CD4-positive, alpha-beta memory T cell (primary cell): ENCODE measurements at places on chromosomes 6 and 20.
A peak's percentile ranks its signal among the peaks of the same experiment; 100 is the strongest.

DNA sequence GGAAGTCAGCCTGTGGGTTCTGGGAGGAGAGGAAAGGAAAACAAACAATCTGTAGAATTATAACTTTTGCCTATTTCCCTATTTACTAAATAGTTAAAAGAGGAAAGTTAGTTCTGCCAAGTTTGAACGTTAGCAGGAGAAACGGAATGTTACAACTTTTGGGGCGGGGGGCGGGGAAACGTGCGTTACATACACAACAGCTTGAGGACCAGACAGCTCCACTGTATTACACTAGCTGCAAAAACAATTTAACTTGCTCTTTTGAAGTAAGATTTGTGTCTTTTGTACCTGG, 498 bp upstream of the PRDM1 start:
- no peak for DNase-seq

- peak; percentile 52 for DNase-seq
Measured at GRCh38 chr6:144351379-144352127, 66.4 kb downstream of the UTRN start.

- DNase-seq, result no peak
Measured at GRCh38 chr6:5595184-5595583, 333.9 kb downstream of the FARS2 start.

- DNase-seq, result no peak
Measured at GRCh38 chr6:74867291-74867690, 338.6 kb downstream of the COL12A1 start.

- no peak for DNase-seq
Measured at GRCh38 chr20:41178495-41178894, 41.2 kb downstream of the PLCG1 start.

DNA sequence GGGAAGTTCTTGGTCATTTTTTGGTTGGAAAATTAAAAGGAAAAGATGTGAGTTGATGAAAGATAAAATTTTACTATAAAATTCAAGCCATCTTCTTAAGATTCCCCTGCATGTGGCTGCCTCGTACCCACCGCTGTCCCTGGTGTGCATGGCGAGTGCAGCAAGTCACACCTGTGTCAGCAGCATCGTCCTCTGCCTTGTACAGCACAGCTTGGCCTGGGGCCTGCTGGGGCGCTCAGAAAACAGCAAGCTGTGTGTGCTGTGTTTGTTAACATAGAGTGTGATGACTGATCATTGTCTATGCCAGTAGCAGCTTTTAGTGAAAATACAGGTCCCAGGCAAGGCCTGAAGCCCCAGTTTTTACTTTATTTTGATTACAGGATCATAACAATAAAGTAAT, 56.7 kb downstream of the FAM120B start:
- no peak for DNase-seq

- DNase-seq, result no peak
Measured at GRCh38 chr20:34743039-34743438, 38.9 kb downstream of the TP53INP2 start.

- DNase-seq, result no peak
Measured at GRCh38 chr20:36113566-36114250, 40.8 kb upstream of the EPB41L1 start.

DNA sequence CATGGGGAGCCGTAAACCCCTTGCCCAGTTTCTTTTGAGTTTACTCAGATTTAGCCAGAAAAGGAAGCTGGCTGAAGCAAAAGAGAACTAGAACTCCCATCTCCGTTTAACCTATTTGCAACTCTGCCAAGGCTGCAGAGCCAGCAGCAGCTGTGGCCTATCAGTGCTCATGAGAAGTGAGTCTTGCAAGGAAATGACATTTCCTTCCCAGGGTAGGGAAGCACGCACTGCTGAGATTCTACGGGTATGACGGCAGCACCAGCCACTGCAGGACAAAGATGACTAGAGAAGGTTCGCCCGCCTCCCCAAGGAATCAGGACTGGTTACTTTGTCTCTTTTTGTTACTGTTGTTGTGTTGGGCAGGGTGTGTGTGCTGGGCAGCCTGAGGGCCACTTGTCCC, 47.6 kb downstream of the PPP1R3G start:
- no peak for DNase-seq

GRCh38 chr6:12704946-12705345, 11.6 kb upstream of the PHACTR1 start:
- DNase-seq, result no peak

DNA sequence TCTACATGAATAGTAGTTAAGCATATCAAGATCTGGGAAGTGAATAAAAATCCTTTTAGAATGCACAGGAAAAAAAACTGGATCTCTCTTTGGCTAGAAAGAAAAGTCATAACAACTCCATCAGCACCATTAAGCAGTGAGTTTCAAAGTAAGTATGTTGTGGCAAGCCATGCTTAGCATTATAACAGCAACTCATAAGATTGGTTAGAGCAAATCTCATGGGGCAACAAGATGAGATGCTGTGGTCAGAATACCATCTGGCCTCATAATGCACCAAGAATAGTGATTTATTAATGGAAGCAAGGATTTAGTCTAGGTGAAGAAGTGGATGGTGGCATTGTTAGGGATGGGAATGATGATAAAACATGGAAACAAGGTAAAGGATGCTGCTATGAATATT, 159.4 kb downstream of the PHF3 start:
- no peak for DNase-seq

DNA sequence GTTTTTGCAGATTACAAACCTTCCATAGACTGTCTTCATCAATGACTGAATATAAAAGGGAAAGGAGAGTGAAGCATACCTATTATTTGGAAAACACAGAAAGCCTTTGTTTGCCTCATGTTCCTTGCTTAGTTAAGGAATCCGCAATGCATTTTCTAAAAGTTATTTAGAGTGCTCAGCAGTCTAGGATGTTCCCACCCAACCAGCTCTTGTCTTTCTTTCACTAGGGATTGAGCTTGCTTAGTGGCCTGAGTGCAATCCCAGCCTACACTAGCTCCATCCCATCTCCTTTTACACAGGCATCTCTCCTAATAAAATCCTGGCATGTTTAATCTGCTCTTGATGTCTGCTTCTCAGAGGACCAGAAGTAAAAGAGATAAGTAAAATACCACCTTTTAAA, 850.5 kb upstream of the GJE1 start:
- DNase-seq, result no peak

- no peak for DNase-seq
Measured at GRCh38 chr6:107110200-107110599, 5.1 kb downstream of the BEND3 start.

GRCh38 chr6:57315111-57315510, 2.3 kb upstream of the PRIM2 start:
- no peak for DNase-seq

- DNase-seq, result no peak
Measured at GRCh38 chr6:25166955-25167748, 112.0 kb upstream of the CARMIL1 start.

DNA sequence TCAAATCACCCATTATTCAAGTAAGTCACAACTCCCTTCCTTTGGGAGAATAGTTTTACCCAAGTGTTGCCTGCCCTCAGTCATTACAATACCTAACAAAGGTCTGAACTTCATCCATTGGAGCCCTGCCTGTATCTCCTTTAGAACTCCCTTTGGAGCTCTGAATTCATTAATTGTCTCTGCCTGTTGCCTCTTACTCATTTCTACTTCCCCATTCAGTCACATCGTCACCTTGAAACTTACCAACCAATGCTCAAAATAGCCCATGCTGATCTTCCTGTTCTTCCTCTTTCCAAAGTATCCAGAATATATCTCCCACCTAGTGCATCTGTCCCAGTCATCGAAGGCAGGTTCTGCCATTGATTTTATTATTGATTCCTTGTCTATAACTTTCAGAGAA, 120.7 kb upstream of the ADGRF1 start:
- DNase-seq, result no peak

DNA sequence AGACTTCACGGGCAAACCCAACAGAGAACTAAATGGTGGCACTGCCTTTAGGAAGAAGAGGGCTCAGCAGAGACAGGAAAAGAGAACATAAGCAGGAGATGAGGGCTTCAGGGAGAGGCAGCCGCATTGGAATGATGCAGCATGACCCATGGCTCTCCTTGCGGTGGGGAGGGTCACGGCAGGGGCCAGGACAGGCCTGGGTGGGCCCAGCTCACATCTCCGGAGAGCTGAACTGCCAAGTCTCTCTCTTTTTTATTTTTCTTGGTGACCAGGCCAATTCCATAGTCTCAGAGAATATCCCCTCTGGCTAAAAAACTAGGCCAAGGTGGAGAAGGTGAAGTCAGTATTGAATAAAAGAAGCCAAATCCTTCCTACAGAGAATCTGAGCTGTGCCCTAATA, 77.5 kb upstream of the TRAF3IP2 start:
- DNase-seq, result no peak

- DNase-seq, result no peak
Measured at GRCh38 chr20:25271486-25272222, 23.8 kb downstream of the PYGB start.

DNA sequence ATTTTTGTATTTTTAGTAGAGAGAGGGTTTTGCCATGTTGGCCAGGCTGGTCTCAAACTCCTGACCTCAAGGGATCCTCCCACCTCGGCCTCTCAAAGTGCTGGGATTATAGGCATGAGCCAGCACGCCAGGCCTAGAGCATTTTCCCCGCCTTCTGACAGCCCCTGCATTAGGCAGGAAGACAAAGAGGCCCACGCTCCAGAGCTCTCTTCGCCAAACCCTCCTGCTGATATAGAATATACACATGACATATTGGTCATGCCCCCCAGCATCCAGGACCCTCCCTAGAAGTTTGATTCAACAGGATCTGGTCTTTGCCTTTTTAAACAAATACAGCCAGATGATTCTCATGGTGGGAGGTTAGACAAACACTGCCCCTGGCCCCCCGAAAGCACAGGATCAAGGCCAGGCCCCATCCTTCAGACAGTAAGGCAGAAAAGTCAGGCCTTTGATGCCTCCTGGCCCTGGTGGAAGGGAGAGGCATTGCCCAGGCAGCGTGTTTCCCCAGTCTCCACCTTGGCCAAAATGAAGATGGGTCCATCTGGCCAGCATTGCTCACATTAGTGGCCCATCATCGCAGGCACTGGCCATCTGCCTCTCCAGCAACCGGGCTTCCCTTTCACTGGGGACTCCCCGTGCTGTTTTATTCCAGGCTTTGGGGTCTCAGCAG, 4.4 kb downstream of the SULF2 start:
- DNase-seq, result no peak

- DNase-seq, result no peak
Measured at GRCh38 chr6:166476061-166476591, 93.4 kb upstream of the MPC1 start.

- no peak for DNase-seq
Measured at GRCh38 chr20:46222521-46223007, 85.7 kb downstream of the CDH22 start.

DNA sequence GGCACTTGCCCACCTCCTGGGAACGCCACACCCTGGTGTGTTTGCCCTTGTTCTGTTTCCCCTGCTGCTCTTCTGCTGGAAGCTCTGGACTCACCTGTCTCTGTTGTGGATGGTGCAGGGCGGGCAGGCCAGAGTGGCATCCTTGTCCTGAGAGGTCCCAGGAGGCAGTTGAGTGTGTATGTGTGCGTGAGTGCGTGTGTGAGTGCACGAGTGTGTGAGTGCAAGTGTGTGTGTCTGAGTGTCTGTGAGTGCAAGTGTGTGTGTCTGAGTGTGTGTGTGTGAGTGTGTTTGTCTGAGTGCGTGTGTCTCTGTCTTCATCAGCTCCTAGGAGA, 12.2 kb downstream of the IGF2R start:
- no peak for DNase-seq

DNA sequence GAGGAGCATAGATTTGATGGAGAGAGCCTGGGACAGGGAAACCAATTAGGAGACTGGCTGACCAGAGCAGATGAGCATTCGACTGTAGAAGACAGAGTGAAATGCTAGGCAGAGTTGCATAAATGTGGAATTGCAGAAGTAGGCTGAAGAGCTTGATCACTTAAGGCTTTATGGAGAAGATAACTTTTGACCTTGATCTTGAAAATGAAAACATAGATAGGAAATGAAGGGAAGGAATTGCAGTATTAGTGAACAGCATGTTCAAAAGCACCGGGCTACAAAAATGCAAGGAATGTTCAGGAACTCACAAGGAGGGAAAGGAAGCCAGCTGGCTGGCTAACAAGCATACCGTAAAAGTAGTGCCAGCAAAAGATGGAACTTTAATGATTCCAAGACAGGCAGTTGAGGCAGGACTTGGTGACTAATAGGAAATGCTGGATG, 20.5 kb upstream of the LTV1 start:
- no peak for DNase-seq

DNA sequence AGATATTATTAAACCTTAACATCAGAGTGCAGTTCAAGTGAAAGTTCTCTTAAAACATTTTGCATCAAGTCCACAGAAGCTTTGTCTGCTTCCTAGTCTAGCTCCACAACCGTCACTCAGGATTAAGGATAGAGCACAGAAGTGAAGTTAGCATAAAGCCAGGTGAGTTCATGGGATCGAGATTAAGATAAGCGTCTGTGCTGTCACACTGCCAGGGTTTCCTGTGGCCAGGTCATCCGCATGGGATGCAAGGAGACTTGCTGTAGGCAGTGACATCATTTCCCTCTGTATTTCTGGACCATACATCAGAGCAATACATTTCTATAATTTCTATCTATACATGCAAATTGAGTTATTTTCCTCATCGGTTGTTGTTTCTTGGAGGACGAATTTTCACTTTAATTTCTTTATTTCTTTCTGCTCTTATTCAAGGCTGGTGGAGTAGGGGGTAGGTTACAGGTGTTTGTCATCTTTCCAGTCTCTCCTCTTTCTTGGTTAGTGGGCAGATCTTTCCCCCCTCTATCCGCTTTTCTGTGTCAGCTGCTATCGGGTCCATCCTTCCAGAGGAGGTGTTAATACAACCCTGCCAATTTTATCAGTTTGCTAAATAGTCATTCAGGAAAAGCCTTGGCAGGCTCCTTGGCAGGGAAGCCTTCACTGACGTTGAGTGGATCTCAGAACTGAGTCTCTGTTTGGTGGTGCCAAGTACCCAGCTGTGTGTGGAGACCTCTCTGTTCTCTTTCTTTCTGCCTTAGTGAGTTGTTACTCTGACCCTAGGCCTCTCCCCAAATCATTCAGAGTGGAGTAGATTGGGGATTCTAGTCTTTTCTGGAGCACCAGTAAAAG, 307.6 kb upstream of the MAP3K7 start:
- DNase-seq, result no peak

DNA sequence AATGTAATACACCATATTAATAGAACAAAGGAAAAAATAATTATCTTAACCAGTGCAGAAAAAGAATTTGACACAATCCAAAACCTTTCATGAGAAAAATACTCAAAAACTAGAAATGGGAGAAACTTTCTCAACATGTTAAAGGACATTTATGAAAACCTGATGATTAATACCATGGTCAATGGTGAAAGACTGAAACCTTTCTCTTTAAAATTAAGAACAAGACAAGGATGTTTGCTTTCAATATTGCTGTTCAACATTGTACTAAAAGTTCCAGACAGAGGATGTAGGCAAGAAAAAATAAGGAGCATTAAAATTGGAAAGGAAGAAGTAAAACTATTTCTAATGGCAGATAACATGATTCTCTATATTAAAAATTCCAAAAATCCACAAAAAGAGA, 981.3 kb upstream of the FLRT3 start:
- no peak for DNase-seq
